Activated T-cell treated with anti-CD3 and anti-CD28 coated beads for 48 hours (primary cell): ENCODE measurements at places on chromosomes 13 and 19.

DNA sequence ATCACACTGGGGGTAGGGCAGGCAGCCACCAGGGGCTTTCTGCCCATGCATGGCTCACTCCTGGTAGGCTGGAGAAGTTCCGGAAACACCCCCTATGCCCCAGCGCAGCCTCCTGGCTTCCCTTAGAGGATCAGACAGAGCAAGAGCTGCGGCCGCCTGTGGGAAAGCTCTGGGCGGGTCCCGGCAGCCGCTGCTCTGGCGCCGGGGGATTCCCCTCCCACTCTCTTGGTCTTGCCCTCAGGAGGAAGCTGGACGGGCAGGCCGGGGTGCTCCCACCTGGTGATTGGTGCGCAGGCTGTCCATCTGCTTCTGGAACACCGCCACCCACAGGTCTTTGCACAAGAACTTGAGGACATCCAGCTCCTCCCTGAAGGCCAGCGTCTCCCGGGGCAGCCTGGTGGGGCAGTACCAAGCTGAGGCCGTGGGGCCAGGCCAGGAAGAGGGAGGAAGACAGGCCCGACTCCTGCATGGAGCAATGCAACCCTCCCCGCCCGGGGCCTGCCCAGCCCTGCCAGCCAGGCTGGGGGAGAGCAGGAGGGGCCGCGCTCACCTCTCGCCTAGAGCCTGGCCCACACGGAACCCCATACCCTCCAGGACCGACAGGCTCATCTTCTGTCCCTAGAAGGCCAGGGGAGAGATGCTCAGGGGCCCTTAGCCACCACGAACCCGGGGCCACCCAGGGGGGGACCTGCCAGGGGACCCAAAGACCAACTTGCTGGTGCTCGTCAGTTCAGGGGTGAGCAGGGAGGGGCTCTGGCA lies 4.0 kb upstream of the NKPD1 start:
- peak; percentile 63 for DNase-seq

DNA sequence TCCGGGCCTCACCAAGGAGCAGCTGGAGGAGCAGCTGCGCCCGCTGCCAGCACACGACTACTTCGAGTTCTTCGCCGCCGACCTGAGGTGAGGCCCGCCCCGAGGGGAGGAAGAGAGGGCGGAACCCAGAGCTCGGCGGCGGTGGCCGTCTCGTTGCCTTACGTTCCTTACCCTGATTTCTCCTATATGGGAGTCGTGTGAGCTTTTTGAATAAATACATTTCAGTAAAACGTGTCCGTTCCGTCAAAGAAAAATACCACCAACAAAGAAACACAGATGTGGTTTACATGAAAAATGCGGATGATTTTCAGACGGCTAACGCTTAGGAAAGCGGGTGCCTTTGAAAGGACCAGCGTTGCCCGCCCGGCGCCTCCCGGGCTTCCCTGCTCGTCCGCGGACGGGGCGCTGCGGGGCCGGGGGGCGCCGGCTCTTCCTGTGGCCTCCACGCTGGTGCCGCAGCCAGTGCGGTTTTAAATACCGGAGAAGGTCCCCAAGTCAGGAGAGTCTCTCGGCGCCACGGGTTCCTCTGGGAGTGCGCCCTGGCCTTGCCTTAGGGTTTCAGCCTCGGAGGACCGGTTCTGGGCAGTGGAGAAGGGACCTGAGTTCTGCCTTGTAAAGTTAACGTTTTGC lies 755 bp downstream of the UPF3A start:
- DNase-seq, result peak; percentile 30

DNA sequence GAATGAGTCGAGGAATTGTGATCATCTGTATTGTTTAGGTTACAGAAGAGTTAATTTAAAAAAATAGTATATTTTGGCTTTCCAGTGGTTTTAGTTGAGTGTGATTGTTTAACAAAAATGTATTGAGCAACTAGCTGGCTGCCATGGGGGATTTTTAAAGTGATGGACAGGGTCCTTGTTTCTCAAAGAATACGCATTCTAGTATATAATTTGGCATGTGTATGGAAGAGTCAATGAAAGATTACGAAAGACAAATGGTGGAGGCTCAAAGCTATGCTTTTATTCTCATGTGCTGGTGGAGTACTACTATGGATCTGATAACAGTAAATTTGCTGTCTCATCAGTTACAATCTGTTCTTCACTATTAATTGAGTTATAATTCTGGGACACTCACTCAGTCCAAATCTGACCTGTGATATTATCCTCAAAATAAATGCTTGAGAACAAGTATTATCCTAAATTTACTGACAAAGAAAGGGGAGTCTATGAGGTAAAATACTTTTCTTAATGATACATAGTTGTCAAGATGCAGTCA lies 240.0 kb downstream of the GPC6 start:
- DNase-seq, result no peak

GRCh38 chr19:31344403-31344802 lies 4.8 kb downstream of the TSHZ3 start:
- DNase-seq, result no peak

- DNase-seq, result no peak
These were observed 394.2 kb downstream of the FGF9 start for GRCh38 chr13:22064854-22065620.

DNA sequence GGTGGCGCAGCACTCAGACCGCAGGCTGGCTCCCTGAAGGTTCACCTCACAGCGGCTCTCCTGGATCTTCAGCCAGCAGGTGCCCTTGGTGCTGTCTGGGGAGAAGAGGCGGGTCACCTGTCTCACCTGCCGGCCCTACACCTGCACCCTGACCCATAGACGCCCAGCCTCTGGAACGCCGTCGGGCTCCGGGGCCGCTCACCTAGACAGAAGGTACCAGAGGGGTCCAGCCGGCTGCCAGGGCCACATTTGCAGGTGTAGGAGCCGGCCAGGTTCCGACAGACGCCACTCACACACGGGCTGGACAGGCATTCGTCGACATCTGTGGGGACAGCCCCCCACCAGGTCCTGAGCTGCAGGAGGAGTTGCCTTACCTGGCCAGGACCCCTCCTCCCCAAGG lies 22.9 kb downstream of the FBN3 start:
- DNase-seq, result no peak

DNA sequence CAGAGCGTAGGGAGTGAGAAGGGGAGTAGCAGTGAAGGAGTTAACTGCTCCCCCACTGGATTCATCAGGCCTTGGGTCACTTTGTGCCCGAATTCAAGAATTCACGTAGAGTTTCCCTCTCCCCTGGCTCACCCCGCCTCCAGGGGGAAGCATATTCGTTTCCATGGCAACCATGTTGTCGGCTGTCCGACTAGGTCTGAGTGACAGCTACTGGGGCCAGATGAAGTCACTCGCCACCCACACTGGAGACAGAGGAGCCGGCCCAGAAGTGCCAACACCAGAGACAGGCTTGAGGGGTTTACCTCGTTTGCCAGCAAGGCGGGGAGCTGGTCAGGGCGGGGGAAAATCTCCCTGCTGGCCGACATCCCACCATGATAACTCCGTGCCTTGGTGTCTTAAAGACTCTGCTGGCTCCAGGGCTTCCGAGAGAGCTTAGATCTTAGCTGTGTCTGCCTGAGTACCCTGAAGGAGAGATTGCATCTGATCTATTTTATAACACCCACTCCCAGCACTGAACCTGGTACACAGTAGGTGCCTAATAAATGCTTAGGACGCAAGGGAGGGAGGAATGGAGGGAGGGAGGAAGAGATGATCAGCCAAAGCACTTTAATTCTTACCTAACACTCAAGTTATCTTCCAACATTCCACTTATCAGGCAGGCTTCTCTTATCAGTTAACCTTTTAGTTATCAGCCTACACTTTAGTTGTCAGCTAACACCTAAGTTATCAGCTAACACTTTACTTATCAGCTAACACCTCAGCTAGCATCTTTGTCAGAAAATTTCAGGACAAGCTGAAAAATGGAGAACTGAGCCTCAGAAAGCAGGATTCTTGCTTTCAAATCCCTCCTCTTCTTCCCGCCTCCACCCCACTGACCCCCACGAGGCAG lies 57.2 kb upstream of the ZNRF4 start:
- no peak for DNase-seq
